ENCODE measurements at places on chromosomes 12 and 14.
A peak's percentile ranks its signal among the peaks of the same experiment; 100 is the strongest.

GRCh38 chr12:121005346-121005815 is 10.9 kb downstream of the C12orf43 start:
- peak; percentile 55 for DNase-seq

- DNase-seq, result no peak
Measured at GRCh38 chr12:20154052-20154451, 214.3 kb upstream of the PDE3A start.

- no peak for DNase-seq
Measured at GRCh38 chr12:116839287-116839830, 41.9 kb downstream of the HRK start.

GRCh38 chr12:2194060-2194459 is 141.3 kb downstream of the CACNA1C start:
- DNase-seq, result no peak

GRCh38 chr12:118035190-118036041 is 18.9 kb downstream of the RFC5 start:
- peak; percentile 43 for DNase-seq

DNA sequence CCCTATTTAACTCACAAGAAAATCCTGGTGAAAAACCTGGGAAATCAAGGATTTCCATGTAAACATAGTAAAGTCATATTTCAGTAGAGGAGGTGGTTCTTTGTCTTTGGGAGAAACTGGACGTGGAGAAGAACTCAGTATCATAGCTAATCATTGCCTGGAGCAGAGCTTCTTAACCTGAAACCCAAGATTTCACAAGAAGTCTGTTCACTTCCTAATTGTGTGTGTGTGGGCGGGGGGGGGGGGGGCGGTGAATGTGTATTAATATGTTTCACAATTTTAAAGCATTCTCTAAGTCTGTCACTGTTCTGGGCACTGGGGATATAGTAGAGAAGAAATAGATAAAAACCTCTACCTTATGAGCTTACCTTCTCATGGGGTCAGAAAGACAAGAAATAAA is 96.7 kb upstream of the PPP4R3A start:
- DNase-seq, result no peak

GRCh38 chr14:55752580-55753390 is 172.8 kb downstream of the KTN1 start:
- DNase-seq, result no peak

DNA sequence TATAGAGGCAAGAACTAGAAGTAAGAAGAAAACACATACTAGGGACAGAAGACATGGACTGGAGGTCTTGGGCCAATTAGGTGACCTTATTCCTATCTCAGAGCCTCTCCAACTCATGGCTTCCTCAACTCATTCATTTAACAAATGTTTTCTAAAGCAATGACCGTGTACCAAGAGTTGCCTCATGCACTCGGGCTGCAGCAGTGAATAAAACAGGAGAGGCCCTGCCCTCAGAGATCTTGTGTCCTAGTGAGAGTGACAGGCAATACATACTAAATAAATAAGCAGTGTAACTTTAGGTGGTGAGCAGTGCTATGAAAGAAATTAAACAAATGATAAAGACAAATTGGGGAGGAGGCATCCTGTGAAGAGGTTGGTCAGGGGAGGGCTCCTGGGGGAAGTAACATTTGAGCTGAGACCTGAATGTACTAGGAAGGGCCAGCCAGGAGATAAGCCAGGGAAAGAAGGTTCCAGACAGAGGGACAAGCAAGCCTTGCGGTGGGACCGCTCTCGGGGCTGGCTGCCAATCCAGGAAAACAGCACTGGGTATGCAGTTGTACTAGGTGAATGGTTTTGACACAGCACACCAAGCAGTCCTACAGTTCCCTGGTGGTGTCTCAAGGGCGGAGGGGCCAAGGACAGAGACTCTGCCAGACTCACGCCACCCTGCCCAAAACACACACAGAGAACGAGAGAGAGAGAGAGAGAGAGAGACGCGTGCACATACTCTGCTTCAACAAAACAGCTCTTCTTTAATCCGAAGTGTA is 1.3 kb downstream of the NINJ2 start:
- DNase-seq, result no peak

GRCh38 chr12:85280984-85281630 is 1.1 kb downstream of the ALX1 start:
- DNase-seq, result no peak

GRCh38 chr12:48286665-48287064 is 64.1 kb downstream of the ZNF641 start:
- DNase-seq, result no peak

DNA sequence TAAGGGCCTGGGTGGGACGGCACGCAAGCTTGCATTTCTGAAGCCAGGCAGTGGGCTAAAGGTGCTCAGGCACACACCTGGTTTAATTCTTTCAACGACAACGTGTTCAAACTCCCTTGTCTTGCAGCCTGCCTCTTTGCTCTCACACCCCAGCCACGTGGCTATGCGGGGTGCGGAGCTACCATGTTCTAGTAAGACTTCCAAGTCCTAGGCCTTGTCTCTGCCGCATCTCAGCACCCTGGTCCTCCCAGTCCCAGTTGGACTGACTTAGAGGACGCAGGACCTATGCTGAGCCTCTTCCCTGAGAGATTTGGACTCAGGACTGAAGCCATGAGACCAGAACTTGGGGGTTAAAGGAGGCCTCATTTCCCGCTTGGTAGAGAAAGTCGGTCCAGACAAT is 62.2 kb downstream of the CLMN start:
- no peak for DNase-seq

All from stimulated activated CD4-positive, alpha-beta T cell treated with anti-CD3 and anti-CD28 coated beads, Interleukin-2, amount 100 ng/mL, for 24 hours (primary cell).